ENCODE measurements at places on chromosomes 3 and 15.

DNA sequence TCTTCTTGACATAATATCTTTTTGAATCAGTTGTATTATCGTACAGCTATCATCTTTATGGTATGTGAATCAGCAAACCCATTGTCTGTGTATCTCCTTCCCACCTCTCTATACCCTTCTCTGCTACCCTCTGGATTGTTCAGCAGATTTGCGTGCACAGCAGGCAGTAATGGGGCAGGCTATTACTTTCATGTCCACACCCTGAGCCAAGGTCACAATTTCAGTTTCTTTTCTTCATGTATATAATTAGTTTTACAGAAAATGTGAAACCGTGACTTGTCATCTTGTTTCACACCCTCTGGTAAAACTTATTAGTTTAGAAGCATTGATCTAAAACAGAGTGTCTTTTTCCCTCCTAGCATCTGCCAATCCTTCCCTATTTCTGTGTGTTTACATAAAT, 770.4 kb upstream of the SEMA6D start:
- DNase-seq = no peak

DNA sequence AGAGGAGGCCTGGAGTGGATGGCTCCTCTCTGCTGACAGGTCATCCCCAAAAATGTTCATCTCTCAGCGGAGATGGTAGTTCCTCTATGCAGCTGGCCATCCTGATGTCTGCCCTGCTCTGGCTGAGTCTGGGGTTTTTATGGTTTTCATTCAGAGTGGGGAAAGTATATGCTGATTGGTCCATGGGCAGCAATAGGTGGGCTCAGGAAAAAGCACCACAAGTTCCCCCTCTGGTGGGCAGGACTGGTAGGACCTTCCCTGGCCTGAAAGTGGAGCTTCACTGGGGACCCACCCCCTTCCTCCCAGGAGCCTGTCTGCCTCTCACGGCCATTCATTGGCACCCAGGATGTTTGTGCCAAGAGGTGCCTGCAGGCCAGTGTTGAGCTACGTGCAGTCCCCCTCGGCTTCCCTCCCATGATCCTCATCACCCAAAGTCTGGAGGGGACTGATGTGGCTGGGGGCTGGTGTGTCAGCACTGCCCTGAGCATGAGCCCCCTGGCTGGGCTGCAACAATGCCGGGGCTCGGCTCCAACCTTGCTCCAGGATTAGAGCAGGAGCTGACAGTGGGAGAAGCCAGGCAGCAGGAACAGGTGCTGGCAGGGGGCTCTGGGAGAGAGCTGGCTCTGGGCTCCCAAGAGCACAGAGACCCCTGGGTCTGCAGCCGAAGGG, 13.1 kb upstream of the BLOC1S6 start:
- no peak for DNase-seq

GRCh38 chr3:156472150-156472549, 82.8 kb downstream of the SSR3 start:
- DNase-seq = no peak

DNA sequence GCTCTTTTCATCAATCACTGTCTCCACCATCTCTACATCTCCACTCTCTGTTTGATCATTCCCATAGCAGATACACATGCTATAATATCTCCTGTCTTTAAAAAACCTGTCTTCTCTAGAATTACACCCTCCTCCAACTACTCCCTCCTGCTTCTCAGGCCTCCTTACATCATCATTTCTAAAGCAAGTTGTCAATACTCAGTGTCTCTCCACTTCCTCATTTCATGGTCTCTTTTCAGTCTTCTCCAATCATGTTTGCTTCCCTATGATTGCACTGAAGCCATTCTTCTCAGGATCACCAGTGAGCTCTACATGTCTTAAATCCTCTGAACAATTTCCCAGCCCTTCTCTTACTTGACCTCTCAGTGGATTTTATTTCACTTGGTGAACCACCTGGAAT, 87.0 kb upstream of the ZNF280D start:
- DNase-seq = no peak

DNA sequence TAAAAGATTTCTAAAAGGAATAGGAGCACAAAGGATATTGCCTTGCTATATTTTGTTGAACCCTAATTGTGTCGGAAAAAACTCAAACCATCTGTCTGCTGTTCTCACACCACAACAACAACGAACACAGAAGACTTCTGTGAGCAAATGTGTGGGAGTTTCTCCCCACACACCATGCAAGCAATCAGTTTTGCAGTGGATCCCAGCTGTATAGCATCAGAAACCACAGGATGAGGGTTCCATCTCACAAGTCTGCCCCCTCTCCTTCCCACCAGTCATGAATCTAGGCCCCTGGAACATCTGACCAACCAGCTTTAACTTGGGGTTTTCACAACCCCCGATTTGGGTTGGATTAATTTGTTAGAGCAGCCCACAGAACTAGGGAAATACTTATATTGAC, 91.3 kb upstream of the SLC4A7 start:
- DNase-seq = no peak

- DNase-seq = no peak
Observed at GRCh38 chr3:76552653-76553052, 487.2 kb upstream of the ROBO2 start.

- no peak for DNase-seq
Observed at GRCh38 chr3:24128199-24129005, 183.3 kb downstream of the NR1D2 start.

GRCh38 chr3:74301056-74301455, 313.4 kb downstream of the CNTN3 start:
- DNase-seq = no peak

DNA sequence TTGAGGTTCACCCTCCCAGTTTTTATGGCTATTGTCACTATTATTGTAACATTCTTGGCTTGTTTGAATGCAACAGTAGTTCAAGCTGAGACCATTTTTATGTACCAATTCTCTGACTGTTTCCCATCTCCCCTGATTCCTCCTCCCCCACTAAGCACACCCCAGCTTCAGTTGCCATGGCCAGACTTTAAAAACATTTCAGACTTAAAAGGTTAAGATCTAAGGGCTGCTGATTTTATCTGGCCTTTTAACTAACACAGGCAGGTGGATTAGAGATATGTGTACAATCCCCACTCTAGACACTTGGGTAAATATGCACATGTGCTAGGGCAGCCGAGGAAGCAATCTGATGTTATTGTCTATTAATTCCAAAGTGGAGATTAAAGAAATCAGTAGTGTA, 386.3 kb upstream of the NR2F2 start:
- DNase-seq = no peak

- DNase-seq = no peak
Observed at GRCh38 chr15:39597751-39598185, 16.9 kb downstream of the THBS1 start.

DNA sequence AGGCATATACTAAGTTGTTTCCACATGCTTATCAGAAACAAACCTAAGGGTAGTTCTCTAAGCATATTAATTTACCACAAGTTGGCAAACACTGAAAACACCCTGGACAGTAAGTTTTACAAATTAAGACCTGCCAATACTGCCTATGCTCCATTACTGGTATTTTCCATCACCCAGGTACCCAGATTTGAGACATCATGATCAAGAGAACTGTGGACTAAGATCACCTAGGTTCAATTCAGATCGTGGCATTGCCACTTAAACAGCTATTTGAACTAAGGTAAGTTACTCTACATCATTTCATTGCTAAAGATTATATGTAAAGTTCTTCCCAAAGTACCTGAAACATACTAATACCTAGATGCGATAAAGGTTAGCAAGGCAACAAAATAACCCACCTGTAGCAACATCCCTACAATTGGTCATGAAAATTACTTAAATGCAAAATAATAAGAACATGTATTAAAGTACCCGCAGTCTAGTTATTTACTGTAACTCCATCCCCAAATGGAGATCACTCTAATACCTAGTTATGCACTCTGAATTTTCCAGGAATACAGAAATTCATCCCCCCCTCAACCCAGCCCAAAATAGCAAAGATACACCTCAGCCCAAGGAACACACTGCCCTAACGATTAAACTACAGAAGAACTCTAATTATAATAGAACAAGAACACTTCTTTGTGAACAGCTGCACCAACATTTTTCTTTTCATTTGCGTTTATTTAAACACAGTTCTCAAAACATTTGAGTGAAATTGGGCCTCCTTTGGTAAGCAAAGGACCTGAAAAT, 21.6 kb downstream of the TRA2B start:
- DNase-seq = no peak

DNA sequence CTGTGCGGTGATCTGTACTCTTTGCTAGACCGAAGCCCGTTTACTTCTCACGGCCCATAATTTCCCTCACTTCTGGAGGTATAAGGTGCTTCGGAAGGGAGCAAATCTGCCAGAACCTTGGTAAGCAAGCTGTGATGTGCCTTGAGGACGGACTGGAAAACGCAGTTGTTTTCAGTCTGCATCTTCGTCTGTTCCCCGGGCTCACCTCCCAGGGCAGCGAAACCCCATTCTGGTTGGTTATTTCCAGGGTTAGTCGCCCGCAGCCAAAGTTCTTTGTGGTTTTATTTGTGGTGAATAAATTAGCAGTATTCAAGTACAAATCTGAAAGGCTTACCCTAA, 401 bp downstream of the RAMAC start:
- DNase-seq = no peak

DNA sequence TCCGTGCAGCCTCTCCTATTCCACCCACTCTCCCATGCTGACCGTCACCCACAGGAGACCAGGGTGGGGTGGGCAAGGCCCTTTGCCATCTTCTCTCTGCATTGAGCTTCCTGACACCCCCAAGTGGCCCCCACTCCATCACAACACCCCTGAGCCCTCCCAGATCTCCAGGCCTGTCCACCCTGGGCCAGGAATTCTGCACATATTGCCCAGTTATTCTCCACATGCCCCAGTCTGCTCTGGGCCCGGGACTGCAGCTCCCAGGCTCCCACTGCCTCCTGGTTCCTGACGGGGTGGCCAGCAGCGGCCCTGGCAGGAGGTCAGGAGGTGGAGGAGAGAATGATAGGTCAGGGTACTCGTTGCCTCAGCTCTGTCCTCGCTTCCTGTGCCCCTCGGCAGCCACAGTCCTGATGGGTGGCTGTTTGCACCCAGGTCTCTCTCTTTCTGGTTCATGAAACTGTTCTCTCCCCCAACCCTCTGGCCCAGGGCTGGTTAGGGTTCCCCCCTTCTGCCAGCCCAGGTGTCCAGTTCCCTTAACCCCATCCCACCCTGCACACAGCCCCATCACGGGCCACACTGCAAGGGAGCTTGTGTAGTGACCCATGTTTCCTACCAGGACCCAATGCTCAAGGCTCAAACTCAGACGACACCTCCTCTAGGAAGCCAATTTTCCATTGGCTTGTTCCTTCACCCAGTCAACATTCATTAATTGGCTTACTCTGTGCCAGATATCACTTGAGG, 47.3 kb downstream of the IQSEC1 start:
- DNase-seq = no peak

- no peak for DNase-seq
Observed at GRCh38 chr3:64058566-64058965, 35.3 kb upstream of the PSMD6 start.

- peak; percentile 2 for DNase-seq
Observed at GRCh38 chr3:178845420-178846118, 226.0 kb downstream of the ZMAT3 start.

DNA sequence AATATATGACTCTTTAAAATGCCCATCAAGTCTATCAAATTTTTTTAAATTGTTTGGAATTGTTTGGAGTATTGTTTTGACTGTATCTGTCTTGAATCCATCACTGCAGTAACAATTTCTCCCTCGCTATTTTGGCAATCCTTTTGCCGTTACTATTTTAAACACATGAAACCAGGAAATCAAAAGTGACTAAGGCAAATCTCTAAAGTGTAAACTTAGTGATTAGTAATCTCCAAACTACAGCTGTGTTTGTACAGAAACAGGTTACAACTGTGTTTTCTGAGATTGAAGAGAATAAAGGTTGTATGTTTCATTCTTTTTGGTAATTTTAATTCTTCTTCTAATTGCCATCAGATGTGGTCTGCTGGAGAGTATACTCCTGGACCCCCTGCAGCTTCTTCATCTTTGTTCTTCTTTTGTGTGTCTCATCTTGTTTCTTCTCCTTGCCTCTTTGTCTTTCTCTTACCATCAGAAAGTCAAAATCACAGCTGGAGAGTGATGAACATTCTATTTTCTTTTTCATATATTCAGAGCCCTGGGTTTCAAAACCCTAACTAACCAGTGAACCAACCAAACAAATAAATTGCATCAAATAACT, 465.4 kb downstream of the RBMS3 start:
- DNase-seq = no peak

DNA sequence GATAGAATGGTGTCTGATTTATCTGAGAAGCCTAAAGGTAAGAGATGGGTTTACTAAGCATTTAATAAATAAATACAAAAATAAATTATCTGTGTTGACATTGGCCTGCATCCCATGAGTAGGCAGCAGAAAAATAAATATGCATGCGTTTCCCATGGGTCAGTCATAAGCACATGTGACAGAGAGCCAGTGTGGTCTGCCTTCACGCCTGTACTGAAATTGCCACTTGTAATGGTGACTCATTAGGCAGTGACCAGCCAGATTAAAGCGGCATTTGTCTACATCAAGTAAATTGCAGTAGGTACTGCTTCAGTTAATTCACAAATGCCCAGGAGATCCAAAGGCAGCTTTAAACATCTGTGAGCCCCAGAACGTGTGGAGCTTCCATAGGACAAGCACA, 399.6 kb downstream of the NAALADL2 start:
- DNase-seq = no peak

DNA sequence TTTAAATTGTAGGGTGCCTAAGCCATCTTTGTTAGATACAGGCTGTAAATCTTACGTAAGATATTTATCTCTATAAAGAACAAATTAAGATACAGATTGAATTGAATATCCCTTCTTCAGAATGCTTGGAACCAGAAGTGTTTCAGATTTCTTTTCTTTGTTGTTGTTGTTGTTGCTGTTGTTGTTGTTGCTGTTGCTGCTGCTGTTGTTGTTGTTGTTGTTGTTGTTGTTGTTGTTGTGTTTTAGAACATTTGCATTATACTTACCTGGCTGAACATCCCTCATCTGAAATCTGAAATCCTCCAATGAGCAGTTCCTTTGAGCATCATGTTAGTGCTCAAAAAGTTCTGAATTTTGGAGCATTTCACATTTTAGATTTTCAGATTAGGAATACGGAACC, 26.6 kb downstream of the QTRT2 start:
- no peak for DNase-seq

DNA sequence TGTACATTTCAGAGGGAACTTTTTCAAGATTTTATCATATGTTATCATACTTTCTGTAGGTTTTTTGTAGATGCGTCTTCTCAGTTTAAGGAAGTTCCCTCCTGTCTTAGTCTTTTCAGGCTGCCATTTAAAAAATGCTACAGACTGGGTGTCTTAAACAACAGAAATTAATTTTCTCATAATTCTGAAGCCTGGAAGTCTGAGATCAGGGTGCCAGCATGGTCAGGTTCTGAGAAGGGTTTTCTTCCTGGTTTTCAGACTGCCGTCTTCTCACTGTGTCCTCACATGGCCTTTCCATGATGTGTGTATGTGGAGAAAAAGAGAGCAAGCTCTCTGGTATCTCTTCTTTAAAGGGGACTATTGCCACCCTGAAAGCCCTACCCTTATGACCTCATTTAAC, 189.9 kb upstream of the SOX2 start:
- DNase-seq = no peak

GRCh38 chr15:85748729-85749128, 46.0 kb downstream of the KLHL25 start:
- DNase-seq = no peak
